ENCODE measurements at places on chromosomes 3 and 15. TPM values are rescaled to one million over a fixed set of nuclear protein-coding genes. Genes with fewer than 3 reads are reported as not detected.

IL5RA gene
- polyA plus RNA-seq: not detected

MAGI1 gene
- polyA plus RNA-seq: 14.7 TPM

GRCh38 chr3:188077160-188077799, 76.7 kb upstream of the LPP start:
- DNase-seq: no peak

GRCh38 chr3:52370531-52370930, 54.4 kb downstream of the DNAH1 start:
- DNase-seq: no peak

Data from stomach (tissue), 19 donors.